Kasumi-1 (cell line): ENCODE measurements at places on chromosomes 5 and 9.

DNA sequence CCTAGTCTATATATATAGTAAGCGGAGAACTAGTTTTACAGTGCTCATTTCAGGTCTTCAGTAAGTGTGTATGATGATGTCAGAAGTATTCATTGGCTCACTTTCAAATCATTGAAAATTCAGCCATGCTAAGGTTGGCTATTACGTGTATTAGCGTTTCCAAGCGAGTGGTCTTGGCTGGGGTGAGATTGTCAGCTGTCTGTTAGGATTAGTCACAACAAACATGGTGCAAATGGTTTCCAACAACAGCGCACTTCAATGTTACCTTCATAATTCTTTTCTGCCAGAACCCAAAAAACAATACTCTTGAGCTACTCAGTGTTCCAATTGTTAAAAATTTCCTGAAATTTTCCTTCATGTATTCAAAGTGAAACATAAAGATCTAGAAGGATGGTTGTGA is 283.0 kb downstream of the AOPEP start:
- no peak for DNase-seq

DNA sequence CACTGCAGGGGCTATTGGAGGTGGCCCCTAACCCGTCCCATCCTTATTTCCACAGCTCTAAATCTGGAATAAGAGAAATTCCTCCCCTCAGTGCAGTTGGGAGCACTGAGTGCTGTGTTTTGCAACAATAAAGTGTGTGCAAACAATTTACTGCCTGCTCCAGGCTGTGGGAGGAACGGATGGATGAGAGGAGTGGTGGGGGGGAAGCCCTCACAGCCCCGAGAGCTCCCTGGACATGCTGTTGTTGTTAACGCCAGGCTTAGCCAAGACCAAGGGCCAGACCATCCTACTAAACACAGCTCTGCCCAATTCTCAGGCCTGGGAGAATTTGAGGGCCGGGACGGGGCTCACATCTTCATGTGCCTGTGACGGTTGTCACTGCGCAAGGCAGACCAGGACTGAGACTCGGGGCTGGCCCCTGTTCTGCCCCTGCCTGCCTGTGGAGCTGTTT is 200.2 kb downstream of the DAB2IP start:
- DNase-seq, result no peak

- no peak for DNase-seq
Observed at GRCh38 chr5:121969660-121970295, 8.0 kb downstream of the SRFBP1 start.

- DNase-seq, result no peak
Observed at GRCh38 chr5:134550271-134551214, 25.1 kb downstream of the JADE2 start.

DNA sequence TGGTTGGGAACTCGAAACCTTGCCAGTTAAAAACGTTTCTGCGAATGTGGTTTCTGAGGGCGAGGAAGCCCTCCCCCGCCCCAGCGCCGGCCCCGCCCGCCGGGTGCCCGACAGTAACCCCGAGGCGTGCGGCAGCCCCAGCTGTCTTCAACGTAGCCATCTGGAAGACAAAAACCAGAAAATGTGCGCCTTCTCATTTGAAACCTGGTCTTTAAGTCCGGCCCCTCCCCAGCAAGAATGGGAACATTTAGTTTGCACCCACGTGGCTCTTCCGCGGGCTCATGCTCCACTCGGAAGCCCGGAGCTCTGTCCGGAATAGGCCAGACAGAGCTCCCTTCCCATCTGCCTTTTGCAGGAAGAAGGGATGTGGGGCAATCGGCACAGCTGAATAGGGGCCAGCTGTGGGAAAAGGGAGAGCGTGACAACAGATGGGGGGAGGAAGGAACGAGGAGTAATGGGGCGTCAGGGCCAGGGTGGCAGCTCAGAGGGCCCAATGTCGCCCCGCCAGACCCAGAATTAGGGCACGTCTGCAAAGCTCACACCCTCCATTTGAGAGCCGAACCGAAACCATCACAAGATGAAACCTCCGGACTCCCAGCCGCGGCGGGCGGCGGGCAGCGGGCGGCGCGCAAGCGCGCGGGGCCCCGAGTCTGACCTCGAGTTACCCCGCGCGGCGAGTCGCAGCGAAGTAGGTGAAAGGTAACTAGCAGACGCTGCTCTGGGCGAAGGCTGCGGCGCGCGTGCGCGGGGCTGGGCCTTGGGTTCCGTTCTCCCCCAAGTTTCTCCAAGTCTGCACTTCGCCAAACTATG is 63.4 kb upstream of the ABCA1 start:
- DNase-seq, result peak; percentile 39

- DNase-seq, result no peak
Observed at GRCh38 chr9:110443866-110444220, 106.2 kb upstream of the TXNDC8 start.

GRCh38 chr5:103259705-103260355 is 1.3 kb downstream of the MACIR start:
- peak; percentile 57 for DNase-seq

GRCh38 chr5:147995846-147996245 is 67.9 kb upstream of the SPINK5 start:
- no peak for DNase-seq
